T-helper 1 cell (primary cell): ENCODE measurements at places on chromosomes 3 and 15.

GRCh38 chr3:99836681-99837080 lies 19.0 kb downstream of the CMSS1 start:
- no peak for DNase-seq

- no peak for DNase-seq
Observed at GRCh38 chr15:85475317-85475701, 94.9 kb downstream of the AKAP13 start.

GRCh38 chr3:151003029-151003767 lies 30.7 kb upstream of the CLRN1 start:
- DNase-seq, result no peak

- no peak for DNase-seq
Observed at GRCh38 chr15:28128031-28128430, 28.9 kb upstream of the OCA2 start.

DNA sequence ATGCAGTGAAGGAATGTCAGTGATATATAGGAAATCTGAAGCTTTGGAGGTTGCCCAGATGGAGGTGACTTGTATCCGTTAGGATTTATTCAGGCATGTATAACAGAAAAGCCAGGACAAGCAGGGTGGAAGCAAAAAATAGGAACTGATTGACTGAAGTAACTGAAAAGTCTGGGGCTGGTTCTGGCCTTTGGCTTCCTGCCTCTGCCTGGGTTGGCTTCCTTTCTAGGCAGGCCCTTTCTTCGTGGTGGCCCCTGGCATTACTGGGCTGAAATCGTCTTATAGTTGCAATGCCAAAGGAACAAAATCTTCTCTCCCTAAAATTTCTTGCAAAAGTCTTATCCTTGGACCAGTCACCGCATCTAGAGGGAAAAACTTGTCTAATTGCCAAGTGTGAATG lies 386.1 kb downstream of the PTPRG start:
- no peak for DNase-seq
